ENCODE measurements at places on chromosomes 12 and 14.

DNA sequence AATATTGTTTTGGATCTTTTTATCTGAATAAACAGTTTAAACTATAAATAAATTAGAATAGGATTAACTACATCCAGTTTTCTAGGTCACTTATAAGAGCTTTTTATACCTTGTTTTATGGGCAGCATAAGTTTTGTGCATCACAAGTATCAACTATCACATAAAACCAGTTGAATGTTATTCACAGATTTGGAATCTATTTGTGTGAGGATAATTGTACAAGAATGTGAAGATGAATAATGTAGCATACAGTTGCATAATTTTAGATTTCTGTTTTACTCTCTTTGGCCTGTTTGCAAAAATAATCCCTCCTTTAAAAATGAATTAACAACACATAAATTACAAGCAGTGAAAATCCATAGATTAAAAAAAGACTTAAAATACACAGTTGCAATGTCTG lies 88.8 kb downstream of the SCFD1 start:
- H3K4me1 ChIP-seq, result no peaks in the 10 kb centered on the region
- no peaks in the 10 kb centered on the region for H3K27me3 ChIP-seq
- peaks cover 6% of the 10 kb centered on the region for H3K36me3 ChIP-seq
- no peak for DNase-seq

GRCh38 chr12:68608191-68608590 lies 2.5 kb upstream of the RAP1B start:
- no peak overlapping the region for H3K4me3 ChIP-seq
- DNase-seq, result no peak
- H3K27ac ChIP-seq, result no peak overlapping the region

DNA sequence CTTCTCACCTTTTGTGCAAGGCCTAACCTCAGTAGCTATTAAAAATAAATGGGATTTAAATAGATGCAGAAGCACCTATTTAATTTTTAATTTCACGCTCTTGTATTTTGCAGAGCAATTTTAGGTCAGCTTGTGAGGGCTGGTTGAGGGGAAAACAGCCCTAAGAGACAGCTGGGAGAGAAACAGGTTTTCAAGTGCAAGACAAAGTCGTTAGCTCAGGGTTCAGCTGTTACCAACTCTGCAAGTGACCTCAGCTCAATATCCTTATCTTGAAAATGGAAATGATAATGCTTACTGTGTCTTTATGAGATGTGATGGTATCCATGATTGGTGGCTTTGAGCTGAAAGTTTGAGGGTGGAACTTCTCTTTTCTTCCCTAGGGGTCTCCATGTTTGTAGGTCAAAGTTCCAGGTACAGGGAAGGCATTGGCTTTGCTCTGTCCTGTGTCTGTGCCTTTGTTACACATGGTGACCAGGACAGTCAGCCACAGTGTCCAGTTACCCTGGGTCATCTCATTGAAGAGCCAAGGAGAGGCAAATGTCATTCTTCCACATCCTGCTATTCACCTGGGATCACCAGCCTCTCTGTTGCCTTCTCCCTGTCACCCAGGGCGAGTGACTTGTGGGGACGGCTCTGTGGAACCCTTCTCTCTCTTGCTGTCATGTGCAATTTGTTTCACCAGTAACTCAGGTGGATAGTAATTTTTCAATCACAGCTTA lies 100.3 kb downstream of the SAMD4A start:
- H3K27me3 ChIP-seq, result no peaks in the 10 kb centered on the region
- H3K27ac ChIP-seq, result no peak overlapping the region
- H3K4me3 ChIP-seq, result no peak overlapping the region

- H3K4me3 ChIP-seq, result no peak overlapping the region
- H3K4me1 ChIP-seq, result no peaks in the 10 kb centered on the region
- H3K27me3 ChIP-seq, result no peaks in the 10 kb centered on the region
- H3K36me3 ChIP-seq, result no peaks in the 10 kb centered on the region
- no peak for DNase-seq
These were observed 326.9 kb downstream of the GRIN2B start for GRCh38 chr12:13654456-13654855.

DNA sequence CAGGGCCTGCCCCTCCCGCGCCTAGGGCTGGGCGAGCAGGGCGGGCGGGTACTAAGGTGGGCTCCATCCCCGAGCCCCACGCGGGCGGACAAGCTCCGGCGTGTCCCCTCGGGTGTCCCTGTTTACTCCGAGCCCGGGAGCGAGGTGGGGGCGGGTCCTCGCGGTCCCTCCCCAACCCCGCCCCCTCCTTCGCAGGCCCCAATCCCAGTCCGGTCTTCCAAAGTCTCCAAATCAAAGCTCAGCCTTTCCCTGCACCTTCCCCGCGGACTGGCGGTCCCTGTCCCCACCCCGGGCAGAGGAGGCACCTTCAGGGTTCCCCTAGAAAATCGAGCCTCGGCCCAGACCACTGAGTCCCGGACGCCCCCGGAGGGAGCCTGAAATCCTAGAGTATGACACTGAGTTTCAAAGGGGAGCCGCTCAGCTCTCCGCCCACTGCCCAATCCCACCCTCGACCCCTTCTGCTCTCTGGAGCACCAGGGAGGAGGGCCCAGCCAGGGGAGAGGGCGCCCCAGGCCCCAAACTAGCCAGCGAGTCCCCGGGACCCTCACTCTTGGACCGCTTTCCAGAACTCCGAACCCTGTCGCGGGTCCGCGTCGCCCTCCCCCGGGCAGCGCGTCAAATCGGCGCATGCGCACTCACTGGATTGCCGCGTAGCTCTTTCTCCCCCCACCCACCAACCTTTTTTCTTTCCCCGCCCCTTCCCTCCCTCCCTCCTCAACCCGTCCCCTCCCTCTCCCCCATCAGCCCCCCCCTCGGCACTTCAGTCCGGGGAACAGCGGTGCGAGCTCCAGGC lies at the start of gene LRP1:
Gene LRP1 (plus strand): TSS at position 758 of the 793 bp plus-strand sequence. CDS start 482 bp downstream, outside the sequence.
- H3K4me3 ChIP-seq, result peak within 1 kb of the TSS; percentile 94
- peak within 1 kb of the TSS; percentile 99 for H3K27ac ChIP-seq
- DNase-seq, result peak; percentile 89
- peaks cover 39% of the 10 kb centered on the region for H3K4me1 ChIP-seq

- no peak overlapping the region for H3K27ac ChIP-seq
- H3K36me3 ChIP-seq, result no peaks in the 10 kb centered on the region
- H3K27me3 ChIP-seq, result no peaks in the 10 kb centered on the region
These were observed 72.1 kb downstream of the PLEKHA5 start for GRCh38 chr12:19201661-19202060.

DNA sequence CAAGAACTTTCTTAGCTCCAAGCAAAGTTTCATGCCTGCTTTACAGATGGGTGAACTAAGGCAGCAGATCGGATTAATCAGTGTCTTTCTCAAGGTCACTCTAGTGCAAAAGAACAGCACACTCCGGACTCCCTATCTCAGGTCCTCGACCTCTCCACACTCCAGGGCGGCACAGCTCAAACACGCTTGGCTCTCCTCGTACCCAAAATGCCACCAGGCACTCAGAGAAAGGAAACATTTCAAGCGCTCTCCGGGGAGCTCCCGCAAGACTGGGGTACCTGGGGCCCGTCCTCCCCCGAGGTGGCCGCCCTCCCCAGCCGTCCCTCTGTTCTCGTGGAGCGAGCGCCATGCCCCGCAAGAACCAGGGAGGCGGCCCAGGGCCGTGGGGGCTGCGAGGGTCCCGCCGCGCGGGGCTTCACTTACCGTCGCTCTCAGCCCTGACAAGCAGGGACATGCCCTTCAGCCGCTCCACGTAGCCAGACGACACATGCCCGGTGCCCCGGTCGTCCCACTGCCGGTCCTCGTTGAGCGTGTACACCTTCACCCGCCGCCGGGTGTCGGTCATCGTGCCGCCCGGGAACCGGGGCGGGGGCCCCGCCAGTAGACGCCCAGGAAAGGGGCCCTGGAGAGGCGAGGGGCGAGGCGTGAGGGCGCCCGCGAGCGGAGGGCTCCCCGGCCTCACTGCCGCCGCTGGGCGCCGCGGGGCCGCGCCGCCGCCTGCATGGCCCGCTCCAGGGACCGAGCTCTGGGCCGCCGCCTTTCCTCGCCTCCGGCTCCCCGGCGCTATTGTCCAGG lies 830 bp downstream of the PPP4R3A start:
- peaks cover 10% of the 10 kb centered on the region for H3K36me3 ChIP-seq
- no peaks in the 10 kb centered on the region for H3K27me3 ChIP-seq
- H3K4me3 ChIP-seq, result peak overlapping the region; percentile 100
- H3K27ac ChIP-seq, result peak overlapping the region; percentile 99
- peak; percentile 75 for DNase-seq
- no peaks in the 10 kb centered on the region for H3K4me1 ChIP-seq

DNA sequence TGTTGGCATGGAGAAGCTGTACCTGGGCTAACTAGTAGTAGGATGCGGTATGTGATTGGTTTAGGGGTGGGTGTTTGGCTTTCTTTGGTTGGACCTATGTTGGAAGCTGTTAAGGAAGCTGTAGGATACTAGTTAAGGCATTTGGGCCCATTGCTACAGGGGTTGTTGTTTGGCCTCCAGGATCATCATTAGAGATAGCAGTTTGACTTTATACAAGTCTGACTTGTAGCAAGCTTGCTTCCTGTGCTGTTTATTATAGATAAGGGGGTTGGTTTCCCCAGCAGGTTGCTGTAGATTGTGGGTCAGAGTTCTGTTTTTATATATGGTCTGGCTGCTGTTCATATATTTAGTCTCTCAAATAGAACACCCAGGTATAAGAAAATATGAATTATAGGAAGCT lies 1.4 kb upstream of the PRIM1 start:
- no peak overlapping the region for H3K4me3 ChIP-seq
- DNase-seq, result no peak
- H3K27me3 ChIP-seq, result no peaks in the 10 kb centered on the region
- no peak overlapping the region for H3K27ac ChIP-seq

DNA sequence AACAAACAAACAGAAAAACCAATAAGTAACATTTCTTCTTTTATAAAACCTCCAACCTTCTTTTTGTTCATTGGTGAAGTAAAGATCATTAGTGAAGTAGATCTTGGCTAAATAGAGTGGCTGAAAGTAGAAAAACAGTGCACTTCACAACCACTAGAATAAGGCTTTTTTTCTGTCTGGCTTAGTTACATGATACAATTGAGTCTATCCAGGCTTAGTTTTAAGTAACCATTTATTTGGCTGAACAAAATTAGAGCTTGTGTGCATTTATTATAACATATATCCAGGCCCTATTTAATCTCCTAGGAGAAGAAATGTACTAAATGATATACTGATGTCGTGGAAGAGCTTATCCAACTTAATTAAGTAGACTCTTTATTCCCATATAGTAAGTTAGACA lies 65.8 kb upstream of the STK38L start:
- peak overlapping the region; percentile 84 for H3K27ac ChIP-seq
- no peaks in the 10 kb centered on the region for H3K27me3 ChIP-seq
- no peaks in the 10 kb centered on the region for H3K36me3 ChIP-seq
- no peak overlapping the region for H3K4me3 ChIP-seq
- no peak for DNase-seq

DNA sequence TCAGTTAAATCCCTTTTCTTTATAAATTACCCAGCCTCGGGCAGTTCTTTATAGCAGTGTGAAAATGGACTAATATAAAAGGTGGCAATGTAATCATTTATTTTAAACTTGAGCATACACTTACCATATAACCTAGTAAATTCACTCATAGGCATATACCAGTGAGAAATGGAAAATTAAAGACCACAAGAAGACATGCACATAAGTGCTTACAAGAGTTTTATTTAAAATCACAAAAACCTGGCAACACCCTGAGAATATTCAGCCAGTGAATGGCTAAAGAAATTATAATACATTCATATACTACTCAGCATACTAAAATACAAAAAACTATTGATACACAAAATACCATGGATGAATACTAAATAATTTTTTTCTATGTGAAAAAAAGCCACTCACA lies 1017.5 kb upstream of the TMEM132C start:
- no peak for DNase-seq
- no peaks in the 10 kb centered on the region for H3K36me3 ChIP-seq
- no peak overlapping the region for H3K4me3 ChIP-seq
- no peaks in the 10 kb centered on the region for H3K4me1 ChIP-seq
- H3K27me3 ChIP-seq, result no peaks in the 10 kb centered on the region
- H3K27ac ChIP-seq, result no peak overlapping the region

- no peaks in the 10 kb centered on the region for H3K36me3 ChIP-seq
- no peak overlapping the region for H3K27ac ChIP-seq
- DNase-seq, result no peak
- H3K4me3 ChIP-seq, result no peak overlapping the region
- H3K4me1 ChIP-seq, result peaks cover 15% of the 10 kb centered on the region
- H3K27me3 ChIP-seq, result no peaks in the 10 kb centered on the region
These were observed 65.9 kb upstream of the VASH1 start for GRCh38 chr14:76695263-76695920.

DNA sequence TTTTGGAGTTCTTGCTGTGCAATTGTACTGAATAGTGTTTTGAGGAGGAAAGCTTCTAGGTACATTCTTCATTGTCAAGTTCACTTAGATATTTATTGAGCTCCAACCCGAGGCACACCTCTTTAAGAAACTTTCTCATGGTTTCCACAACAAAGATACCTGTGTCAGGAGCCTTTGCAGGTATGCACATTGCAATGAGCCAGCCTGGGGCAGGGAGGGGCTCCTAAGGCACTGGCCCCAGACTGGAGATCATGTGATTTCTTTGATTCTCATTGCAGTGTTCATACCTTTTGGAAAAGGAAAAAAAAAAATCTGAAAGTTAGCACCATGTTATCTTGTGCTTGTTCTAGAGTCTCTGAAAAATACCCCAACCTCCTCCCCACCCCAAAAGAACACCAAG lies 80.3 kb downstream of the PRMT8 start:
- H3K4me1 ChIP-seq, result no peaks in the 10 kb centered on the region
- H3K27ac ChIP-seq, result no peak overlapping the region
- DNase-seq, result no peak
- H3K36me3 ChIP-seq, result no peaks in the 10 kb centered on the region

GRCh38 chr12:5945071-5946008 lies at the start of gene ANO2:
Gene ANO2, minus strand, starts transcription at chr12:5945259. Its CDS starts 42 bp downstream, at chr12:5945217.
- H3K4me1 ChIP-seq, result no peaks in the 10 kb centered on the region
- peak within 1 kb of the TSS; percentile 52 for H3K4me3 ChIP-seq
- H3K27me3 ChIP-seq, result no peaks in the 10 kb centered on the region
- H3K27ac ChIP-seq, result no peak within 1 kb of the TSS
- H3K36me3 ChIP-seq, result no peaks in the 10 kb centered on the region

- H3K27me3 ChIP-seq, result no peaks in the 10 kb centered on the region
- H3K4me1 ChIP-seq, result no peaks in the 10 kb centered on the region
- H3K4me3 ChIP-seq, result no peak overlapping the region
- no peak for DNase-seq
- H3K27ac ChIP-seq, result no peak overlapping the region
- H3K36me3 ChIP-seq, result no peaks in the 10 kb centered on the region
These were observed 123.0 kb downstream of the PLXNC1 start for GRCh38 chr12:94271351-94271750.

GRCh38 chr14:53016491-53016890 lies 65.6 kb upstream of the FERMT2 start:
- H3K27me3 ChIP-seq, result no peaks in the 10 kb centered on the region
- H3K4me3 ChIP-seq, result no peak overlapping the region
- H3K36me3 ChIP-seq, result no peaks in the 10 kb centered on the region
- no peak overlapping the region for H3K27ac ChIP-seq
- no peak for DNase-seq
- H3K4me1 ChIP-seq, result no peaks in the 10 kb centered on the region

GRCh38 chr12:57234571-57235016 lies 5.1 kb downstream of the SHMT2 start:
- DNase-seq, result no peak
- peak overlapping the region; percentile 49 for H3K4me3 ChIP-seq
- peak overlapping the region; percentile 90 for H3K27ac ChIP-seq
- peaks cover 63% of the 10 kb centered on the region for H3K4me1 ChIP-seq
- H3K27me3 ChIP-seq, result no peaks in the 10 kb centered on the region

Measured in tibial artery (tissue), 4 donors.